Stimulated activated memory B cell treated with anti-CD40 and anti-IgM and Interleukin-4, amounts not matched to agents 10 μg/mL and 1 μg/mL and 100 μg/mL, for 72 hours (primary cell): ENCODE measurements at places on chromosomes 5 and 9.

GRCh38 chr9:108468364-108468763, 387.4 kb downstream of the ACTL7B start:
- no peak for ATAC-seq

DNA sequence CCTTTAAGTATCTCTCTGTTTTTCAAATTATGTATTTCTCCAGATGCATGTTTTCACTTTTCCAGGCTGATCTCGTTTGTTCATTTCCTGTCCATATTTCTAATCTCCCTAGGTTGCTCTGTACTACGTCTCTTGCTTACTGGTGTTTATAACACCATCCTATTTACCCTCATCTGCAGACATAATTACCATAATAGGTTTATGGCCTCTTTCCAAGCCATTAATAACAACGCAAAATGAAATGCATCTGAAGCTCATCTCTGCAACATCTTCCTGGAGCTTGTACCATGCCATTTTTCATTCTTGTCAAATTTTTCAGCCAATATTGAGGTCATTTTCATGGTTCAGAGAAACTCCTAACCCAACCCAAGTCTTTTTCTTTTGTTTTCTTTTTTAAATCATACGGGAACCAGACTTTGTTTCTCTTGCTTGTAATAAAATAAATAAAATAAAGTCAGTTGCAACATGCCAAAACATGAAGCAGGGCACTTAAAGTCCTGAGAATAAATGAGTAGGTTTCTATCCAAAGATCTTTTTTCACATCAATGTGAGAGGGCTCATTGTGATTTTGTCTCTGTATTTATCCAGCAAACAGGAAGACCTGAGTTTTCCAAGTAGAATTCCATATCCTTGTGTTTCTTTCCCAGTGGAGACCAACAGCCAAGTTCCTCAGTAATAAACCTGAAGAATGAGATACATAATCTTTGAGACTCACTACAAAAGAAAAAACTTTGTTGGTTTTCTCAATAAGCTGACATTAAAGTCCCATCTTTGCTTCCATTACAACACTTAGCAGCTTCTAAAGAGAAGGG, 37.0 kb downstream of the DPYSL3 start:
- ATAC-seq = no peak

DNA sequence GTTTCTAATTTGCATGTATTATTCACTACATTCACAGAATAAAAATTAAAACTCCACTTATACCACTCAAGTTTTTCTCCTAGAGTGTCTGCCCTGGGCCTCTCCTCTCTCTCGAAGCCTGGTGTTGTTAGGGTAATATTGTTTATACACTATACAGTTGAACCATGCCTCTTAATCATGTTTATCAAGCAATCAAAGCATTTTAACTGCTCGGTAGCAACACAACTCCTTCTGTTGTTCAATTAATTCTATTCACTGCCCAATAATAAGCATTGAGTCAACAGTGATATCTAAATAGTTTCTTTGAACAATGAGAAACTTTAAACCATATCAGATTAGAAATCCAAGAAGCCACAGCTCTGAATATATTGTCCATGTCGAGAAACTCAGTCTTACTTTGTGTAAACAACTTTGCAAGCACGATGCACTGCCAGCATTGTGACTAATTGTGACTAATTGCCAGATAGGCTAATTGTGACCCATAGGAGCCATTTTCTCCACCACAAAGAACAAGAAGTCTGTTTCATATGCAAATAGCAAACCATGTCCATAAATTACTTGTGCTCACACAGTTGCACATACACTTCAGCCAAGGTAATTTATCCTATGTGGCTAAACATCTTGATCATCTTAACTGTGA, at the start of gene DNAH5:
Gene DNAH5 (minus strand): TSS at position 129 of the 640 bp plus-strand sequence. CDS start 250 bp downstream, outside the sequence.
- ATAC-seq = no peak

- no peak for ATAC-seq
These were observed 56.0 kb downstream of the NIPAL4 start for GRCh38 chr5:157516006-157516405.

DNA sequence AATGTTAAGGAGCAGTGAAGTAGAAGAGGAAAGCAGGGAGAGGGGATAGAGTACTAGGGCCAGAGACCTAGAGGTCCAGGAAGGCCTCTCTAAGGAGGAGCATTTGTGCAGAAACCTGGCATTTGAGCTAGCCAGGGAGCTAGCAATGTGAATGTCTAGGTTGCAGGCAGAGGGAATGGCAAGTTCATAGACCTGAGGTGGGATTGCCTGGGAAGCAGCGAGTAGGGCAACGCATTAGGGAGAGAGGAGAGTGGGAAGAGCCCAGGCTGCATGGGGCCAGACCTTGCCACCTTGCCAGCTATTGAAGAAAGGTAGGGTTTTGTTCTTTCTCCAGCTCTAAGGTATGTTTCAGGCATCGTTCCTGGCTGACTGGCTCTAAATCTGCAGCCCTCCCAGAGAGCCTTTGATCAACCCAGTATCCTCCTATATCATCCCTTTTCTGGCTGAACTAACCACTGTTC, 54.0 kb downstream of the SLC22A5 start:
- no peak for ATAC-seq

DNA sequence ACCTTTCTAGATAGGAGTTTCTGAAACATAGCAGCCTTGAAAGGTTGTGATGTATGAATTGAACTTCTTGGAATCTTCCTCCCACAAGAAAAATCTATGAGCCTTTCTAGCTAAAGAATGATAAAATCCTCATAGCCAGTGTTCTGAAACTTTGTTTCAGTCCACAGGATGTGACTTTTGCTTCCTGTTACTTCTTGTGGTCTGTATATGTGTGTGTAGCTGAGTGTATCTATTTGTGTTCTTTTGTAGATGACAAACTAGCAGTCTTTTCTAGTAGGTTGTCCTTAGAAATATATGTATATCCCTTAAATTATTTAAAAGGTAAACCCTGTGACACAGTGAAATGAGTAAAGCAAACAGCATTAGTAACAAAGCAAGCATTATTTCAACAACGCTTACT, 188.8 kb downstream of the MRPS30 start:
- no peak for ATAC-seq

- no peak for ATAC-seq
These were observed 7.6 kb upstream of the ZNF474 start for GRCh38 chr5:122121479-122122465.

DNA sequence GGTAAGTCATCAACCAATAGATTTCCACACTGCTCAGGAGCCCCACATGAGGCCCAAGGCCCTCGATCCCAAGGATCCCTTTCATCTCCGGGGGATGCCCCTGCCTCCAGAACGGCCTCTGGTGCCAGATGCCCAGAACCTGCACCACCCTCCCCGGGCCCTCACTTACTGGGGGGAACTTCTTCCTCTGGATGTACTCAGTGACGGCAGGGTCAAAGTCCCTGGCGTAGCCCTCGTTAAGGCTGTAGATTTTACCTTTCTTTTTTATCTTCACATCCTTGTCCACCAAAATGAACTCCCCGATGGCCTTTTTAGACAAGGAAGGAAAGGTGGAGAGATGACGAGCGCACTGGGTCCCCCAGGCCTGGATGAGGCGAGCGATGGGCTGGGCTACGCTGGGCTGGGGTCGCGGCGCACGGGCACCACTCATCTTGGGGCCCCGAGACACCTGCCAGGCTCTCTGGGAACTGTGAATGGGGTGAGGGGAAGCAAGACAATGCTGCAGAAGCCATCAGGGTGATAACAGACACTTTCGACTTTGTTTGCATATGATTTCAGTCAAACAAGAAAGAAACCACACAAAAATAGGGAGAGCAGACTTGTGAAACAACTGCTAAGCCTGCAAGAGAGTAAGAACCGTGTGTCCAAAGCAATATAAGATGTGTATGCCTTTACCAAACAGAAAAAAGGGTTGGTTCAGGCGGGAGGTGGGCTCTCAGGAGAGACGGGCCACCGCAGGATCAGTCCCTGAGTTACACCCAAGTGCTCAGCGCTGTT, 13.2 kb upstream of the FBP2 start:
- no peak for ATAC-seq

- no peak for ATAC-seq
These were observed 107.2 kb downstream of the TTLL11 start for GRCh38 chr9:121985792-121986494.

DNA sequence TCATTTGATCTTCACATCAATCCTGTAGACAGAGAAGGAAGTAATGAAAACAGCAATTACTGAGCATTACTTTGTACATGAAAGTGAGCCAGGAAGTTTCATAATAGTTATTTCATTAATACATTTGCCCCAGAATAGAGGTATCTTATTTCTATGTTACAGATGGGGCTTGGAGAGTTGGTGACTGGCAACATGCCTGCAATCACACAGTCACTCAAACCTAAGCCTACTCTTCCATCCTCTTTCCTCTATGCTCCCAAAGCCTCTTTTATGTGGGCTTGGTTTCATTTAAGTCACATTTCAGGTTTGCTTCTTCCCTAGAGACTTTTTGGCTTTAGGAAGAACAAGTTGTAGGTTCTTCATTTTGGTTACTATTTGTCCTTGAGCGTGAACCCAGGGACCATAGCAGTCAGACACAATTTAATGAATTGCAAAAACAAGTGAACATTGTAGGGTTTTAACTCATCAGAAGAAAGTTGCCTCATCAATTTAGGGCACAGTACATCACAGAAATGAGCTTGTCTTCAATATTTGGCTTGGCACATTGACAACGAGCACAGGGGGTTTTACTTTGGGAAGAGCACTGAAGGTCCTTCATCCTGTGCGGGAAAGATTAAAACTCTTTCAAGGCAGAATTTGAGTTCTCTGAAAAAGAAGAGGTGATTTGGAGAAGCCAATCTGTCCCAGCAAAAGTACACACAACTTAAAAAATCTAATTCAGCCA, 381.1 kb downstream of the TMEM38B start:
- ATAC-seq = no peak

DNA sequence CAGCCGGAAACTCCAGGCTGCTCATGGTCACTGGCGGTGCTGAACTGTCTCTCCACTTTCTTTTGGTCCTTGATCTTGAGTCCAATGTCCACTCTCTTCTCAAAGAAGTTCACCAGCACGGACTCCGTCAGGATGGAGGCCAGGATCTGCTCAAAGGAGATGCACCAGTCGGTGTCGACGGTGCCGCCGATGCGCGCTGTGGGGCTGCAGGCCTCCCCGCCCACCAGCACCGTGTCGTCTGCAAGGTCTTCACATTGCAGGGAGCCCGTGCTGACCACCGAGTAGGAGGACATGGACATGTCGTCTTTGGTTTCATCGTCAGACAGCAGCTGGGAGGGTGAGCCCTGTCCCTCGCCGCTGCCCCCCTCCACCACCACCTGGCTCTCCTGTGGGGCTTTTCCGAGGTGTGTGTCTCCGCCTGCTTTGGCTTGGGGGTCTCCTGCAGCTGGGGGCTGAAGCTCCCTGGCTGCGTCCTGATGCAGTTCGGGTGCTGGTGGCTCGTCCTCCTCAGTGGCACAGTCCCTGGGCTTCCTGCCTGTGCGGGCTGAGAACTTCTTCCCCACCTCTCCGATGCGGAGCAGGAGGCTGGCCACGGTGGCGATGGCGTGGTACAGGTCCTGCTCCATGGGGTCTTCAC, 5.0 kb upstream of the MRNIP start:
- ATAC-seq = no peak

- ATAC-seq = no peak
These were observed 76.0 kb downstream of the ARL15 start for GRCh38 chr5:54234304-54234933.

- no peak for ATAC-seq
These were observed 23.8 kb upstream of the CNOT6 start for GRCh38 chr5:180470361-180470760.

DNA sequence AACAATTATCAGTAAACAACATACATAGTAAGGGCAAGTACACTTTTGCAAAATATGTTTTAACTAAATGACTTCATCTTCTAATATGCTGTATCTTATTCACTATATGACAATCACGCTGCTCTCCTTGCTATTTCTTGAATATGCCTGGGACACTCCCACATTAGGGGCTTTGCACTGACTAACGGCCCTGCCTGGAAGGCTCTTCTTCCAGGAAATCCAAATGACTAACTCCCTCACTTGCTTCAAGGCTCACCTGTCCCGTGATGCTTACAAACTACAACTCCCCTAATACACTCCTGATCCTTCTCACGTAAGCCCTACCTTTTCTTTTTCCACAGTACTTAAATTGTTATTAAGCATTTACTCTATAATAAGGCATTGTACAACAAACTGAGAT, 10.6 kb downstream of the ERP44 start:
- ATAC-seq = no peak

DNA sequence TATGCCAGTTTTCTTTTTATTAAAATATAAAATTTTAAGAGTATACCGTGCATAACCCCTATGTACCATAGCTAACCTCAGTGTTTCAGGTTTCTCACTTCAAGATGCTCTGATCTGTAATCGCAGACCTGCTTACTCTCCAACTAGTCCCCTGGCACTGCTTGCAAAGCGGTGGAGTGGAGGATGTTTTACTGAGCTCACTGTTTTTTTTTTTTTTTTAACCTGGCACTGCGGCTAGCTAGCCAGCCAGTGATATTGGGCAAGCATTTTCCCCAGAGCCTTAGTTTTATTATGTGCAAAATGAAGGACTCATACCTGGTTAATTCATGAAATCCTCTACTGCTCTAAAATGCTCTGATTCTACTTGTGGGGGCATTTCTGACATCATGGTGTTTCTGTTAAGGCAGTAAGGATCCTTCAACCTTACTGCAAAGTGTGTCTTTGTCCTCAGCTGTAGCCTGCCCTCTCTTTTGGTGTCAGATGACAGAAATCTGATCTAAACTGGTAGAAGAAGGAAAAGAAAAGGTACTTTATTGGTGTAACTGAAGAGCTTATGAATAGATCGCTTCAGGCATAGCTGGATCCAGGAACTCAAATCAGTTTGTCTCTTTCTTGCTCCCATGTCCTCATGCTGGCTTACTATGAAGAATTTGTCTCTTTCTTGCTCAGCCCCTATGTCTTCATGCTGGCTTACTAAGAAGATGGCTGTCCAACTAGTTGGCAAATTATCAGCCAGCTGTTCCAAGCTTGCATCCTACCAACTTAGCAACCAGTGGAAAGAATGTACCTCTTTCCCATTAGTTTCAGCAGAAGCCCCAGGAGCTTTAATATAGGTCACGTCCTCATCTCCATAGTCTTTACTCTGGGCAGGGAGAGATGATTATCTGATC, 59.8 kb downstream of the DOCK2 start:
- no peak for ATAC-seq
